ENCODE measurements at places on chromosomes 13 and 19. TPM values are rescaled to one million over a fixed set of nuclear protein-coding genes. Genes with fewer than 3 reads are reported as not detected.

Gene SIRT6
- total RNA-seq: 26.2 TPM

Gene RNF126
- total RNA-seq: 91.3 TPM

Gene TEX101
- total RNA-seq: not detected

Gene UQCR11
- 226 TPM for total RNA-seq

Gene KIR3DL1
- total RNA-seq: not detected

Gene TMPRSS9
- total RNA-seq: not detected

Gene EID2B
- 3.5 TPM for total RNA-seq

Gene NKG7
- 92.1 TPM for total RNA-seq

Gene ZNF254
- total RNA-seq: 8.8 TPM

Gene ICAM4
- total RNA-seq: 0.46 TPM

Gene HIPK4
- 0.09 TPM for total RNA-seq

Gene IL11
- total RNA-seq: 0.09 TPM

Gene TMEM190
- not detected for total RNA-seq

Gene C5AR2
- total RNA-seq: not detected

Gene IZUMO2
- total RNA-seq: not detected

Gene JSRP1
- total RNA-seq: 0.75 TPM

Gene NOVA2
- 0.02 TPM for total RNA-seq

Gene SMARCA4
- total RNA-seq: 102 TPM

Gene TMEM59L
- 0.11 TPM for total RNA-seq

Gene ZNF823
- total RNA-seq: 2.9 TPM

Gene ZNF677
- 6.4 TPM for total RNA-seq

Gene ZNF420
- total RNA-seq: 12.8 TPM

Gene KLK11
- not detected for total RNA-seq

Gene RFPL4AL1
- not detected for total RNA-seq

Gene NEK5
- 0.16 TPM for total RNA-seq

Gene CEACAM7
- not detected for total RNA-seq

All from activated CD4-positive, alpha-beta T cell treated with anti-CD3 and anti-CD28 coated beads for 36 hours (primary cell).